ENCODE measurements at places on chromosomes 7 and 10.

DNA sequence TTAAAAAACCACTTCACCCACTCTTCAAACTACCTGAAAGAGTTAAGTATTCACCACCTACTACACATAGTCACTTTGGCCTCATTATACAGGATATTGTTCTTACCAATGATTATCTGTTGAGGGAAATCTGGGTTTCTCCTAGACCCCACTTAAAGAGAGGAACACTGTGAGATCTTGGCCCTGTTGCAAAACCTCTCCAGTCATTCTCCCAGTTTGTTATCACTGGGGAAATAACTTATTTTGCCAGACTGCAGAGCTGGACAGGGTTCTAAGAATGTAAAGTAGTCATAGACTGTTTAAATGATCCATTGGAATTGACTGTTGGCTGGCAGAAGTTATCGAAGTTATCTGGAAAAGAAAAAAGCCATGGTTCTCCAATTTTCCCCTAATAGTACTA lies 143.8 kb downstream of the HGF start:
- no peak for ATAC-seq

DNA sequence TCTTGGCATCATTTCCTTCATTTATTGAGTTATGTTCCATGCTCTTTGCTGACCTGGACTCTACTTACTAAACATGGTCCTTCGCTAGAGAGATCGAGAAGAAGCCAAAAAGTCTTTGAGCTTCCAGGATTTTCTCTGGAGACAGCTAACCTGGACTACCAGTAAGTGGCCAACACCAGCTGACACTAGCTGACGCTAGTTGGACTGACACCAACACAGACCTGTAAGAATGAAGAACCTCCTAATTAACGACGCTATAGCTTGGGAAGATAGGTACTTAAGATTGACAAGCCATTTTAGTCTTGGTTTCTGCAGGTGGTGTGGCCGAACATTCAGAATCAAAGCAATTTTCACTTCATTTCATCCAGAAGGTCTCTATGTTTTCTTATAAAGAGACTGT lies 66.4 kb downstream of the GALNT17 start:
- ATAC-seq: no peak

- ATAC-seq: no peak
Observed at GRCh38 chr7:11170175-11170574, 196.5 kb downstream of the PHF14 start.

- no peak for ATAC-seq
Observed at GRCh38 chr10:22770270-22770669, 55.9 kb upstream of the PIP4K2A start.

- peak; percentile 24 for ATAC-seq
Observed at GRCh38 chr7:17044861-17045260, 163.1 kb upstream of the AGR3 start.

DNA sequence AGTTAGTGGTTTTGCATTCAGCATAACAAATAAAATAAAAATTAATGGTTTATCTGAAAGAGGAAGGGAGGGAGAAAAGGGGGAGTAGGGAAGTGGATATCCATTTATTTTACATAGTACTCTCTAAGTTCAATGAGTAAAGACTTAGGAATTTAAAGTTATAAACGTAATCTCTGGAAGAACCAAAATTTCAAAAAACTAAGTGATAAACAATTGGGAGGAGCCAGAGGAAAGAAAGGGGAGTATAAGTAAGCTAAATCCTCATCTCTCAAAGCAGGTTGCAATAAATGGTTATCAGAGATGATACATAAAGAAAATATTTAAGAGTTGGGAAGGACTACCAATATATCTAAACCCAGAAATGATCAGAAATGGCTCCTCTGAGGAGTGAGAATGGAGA lies 46.4 kb downstream of the ANK3 start:
- no peak for ATAC-seq

- ATAC-seq: peak; percentile 49
Observed at GRCh38 chr7:108454674-108455550, 1.3 kb downstream of the NRCAM start.

- ATAC-seq: no peak
Observed at GRCh38 chr7:16063716-16064675, 357.3 kb downstream of the CRPPA start.

DNA sequence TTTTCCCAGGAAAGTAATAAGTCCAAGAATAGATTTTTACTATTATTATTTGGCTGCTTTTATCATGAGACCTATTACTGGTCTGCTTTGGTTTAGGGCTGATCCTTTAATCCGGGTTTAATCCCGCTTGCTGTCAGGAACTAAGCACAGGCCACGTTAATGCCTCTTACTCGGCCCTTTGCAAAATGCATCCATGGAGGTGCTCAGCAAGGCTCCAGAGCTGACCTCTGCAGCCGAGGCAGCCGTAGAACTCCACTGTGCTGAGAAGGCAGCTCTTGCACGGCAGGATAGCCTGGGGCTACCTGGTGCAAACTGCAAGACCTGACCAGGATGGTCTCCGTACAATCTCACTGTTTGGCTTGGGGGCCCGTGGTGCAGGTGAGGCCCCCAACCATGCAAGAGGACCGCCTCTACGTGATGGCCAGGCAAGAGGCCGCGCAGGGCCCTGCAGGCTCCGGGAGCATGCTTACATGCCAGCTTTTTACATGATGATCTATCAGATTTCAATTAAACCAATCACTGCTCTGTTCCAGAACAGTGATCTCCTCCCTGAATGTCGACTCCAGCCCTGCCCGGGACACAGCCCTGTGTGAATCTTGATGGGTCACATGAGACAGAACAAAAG lies 10.4 kb upstream of the CALML3 start:
- no peak for ATAC-seq

DNA sequence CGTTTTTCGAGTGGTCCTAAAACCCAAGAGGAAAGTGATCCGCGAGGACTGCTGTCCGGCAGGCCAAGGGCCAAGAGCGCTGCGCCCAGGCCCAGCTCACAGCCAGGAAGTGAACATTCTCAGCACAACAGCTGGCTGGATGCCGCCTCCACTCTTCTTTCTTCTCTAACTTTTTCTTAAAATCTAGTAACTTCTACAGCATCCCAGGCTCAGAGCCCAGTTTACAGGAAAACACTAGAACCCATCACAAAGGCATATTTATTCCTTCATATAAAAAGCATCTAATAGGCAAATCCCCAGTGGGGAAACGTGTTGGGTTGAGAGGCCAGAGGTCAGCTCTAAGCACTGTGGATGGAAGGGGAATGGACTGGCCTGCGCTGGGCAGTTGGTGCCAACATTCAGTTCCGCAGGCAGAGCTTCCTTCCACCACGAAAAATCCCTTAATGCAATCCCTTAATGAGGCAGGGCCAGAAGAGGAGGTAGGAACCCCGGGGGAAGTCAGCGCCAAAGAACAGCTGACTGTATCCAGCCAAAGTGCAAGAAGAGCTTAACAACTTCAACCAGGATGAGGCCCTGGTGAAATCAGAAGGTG lies 74.8 kb downstream of the ZRANB1 start:
- no peak for ATAC-seq

- no peak for ATAC-seq
Observed at GRCh38 chr10:102642736-102643335, 1.4 kb upstream of the TRIM8 start.

DNA sequence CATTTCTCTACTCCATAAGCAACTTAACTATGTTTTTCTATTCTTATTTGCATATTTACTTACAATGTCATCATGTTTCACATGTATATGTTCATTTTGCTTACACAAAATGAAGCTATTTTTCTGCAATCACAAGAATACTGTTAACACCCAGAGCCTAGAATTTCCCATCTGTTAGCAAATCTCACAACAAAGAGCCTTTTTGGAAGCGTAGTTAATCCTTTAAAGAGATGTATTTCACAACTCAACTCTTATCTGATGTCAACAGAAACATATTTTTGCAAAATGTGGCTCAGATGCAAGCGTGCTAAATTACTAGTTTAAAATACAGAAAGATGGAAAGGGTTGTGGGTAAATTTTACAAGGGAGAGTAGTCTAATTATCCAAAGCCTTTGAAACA lies 110.6 kb upstream of the COL1A2 start:
- no peak for ATAC-seq

GRCh38 chr10:98370831-98371820 lies 43.9 kb downstream of the PYROXD2 start:
- no peak for ATAC-seq

- ATAC-seq: no peak
Observed at GRCh38 chr7:17912536-17913235, 27.6 kb downstream of the SNX13 start.

- ATAC-seq: peak; percentile 56
Observed at GRCh38 chr10:80504158-80504811, 33.4 kb upstream of the SH2D4B start.

- no peak for ATAC-seq
Observed at GRCh38 chr10:25815236-25815635, 118.8 kb upstream of the MYO3A start.

DNA sequence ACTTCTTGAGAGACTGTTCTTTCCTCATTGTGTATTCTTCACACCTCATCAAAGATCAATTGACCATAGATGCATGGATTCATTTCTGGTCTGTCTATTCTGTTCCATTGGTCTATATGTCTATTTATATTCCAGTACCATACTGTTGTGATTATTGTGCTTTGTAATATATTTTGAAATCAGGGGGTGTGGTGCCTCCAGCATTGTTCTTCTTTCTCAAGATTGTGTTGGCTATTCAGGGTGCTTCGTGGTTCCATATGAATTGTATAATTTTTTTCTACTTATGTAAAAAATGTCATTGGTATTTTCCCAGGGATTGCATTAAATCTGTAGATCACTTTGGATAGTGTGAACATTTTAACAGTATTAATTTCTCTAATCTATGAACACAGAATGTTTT lies 106.5 kb downstream of the EPC1 start:
- ATAC-seq: no peak
